Activated naive CD4-positive, alpha-beta T cell treated with anti-CD3 and anti-CD28 coated beads for 36 hours (primary cell): ENCODE measurements at places on chromosomes 2 and 18. TPM values are rescaled to one million over a fixed set of nuclear protein-coding genes. Genes with fewer than 3 reads are reported as not detected.
A peak's percentile ranks its signal among the peaks of the same experiment; 100 is the strongest.

ECEL1 gene
- total RNA-seq: 0.12 TPM

DNA sequence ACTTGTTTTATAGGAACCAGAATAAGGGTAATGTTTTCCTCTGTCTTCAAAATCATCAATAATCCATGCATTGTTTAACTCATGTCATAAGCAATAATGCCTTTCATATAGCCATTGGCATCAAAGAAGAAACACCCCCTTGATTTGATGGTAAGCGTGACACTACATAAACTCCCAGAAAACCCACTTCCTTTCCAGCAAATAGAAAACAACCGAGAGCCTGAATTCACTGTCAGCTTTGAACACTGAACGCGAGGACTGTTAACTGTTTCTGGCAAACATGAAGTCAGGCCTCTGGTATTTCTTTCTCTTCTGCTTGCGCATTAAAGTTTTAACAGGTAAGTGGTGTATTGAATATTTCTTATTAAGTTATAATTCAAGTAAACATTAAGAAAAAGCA, at the start of gene ICOS:
ICOS (plus strand) TSS at position 229 of the 400 bp plus-strand sequence; CDS start at position 281, 52 bp downstream.
- H3K4me1 ChIP-seq: peaks cover 55% of the 10 kb centered on the region
- H3K4me3 ChIP-seq: peak within 1 kb of the TSS; percentile 92
- peaks cover 61% of the 10 kb centered on the region for H3K36me3 ChIP-seq
- H3K27ac ChIP-seq: peak within 1 kb of the TSS; percentile 96
- DNase-seq: peak; percentile 79

- H3K27me3 ChIP-seq: peaks cover 55% of the 10 kb centered on the region
- peaks cover 24% of the 10 kb centered on the region for H3K4me1 ChIP-seq
- H3K4me3 ChIP-seq: no peak overlapping the region
- H3K36me3 ChIP-seq: no peaks in the 10 kb centered on the region
- no peak overlapping the region for H3K27ac ChIP-seq
Observed at GRCh38 chr2:170711196-170711773, 3.9 kb upstream of the SP5 start.

GRCh38 chr2:108548208-108549003, 14.1 kb downstream of the LIMS1 start:
- no peaks in the 10 kb centered on the region for H3K36me3 ChIP-seq
- no peak overlapping the region for H3K27ac ChIP-seq
- H3K27me3 ChIP-seq: no peaks in the 10 kb centered on the region
- H3K4me1 ChIP-seq: peaks cover 2% of the 10 kb centered on the region
- no peak for DNase-seq

DNA sequence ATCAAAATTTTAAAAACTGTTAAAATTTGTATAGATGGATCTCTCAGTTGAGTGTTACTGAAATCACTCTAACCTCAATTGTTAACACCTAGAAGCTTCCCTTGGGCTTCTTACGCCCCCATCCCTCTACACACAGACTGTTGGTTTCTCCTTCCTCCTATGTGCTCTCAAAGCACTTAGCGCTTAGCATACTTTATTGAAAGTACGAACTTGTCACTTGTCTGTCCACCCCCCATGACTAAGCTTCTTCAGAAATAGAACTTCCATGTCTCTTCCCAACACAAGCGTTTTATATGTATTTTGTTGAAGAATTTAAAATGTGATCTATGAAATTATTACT, 441 bp downstream of the MPHOSPH10 start:
- peaks cover 12% of the 10 kb centered on the region for H3K4me1 ChIP-seq
- no peak for DNase-seq
- H3K4me3 ChIP-seq: no peak overlapping the region
- H3K27me3 ChIP-seq: no peaks in the 10 kb centered on the region
- H3K27ac ChIP-seq: no peak overlapping the region

- DNase-seq: no peak
- H3K27ac ChIP-seq: no peak overlapping the region
- no peaks in the 10 kb centered on the region for H3K36me3 ChIP-seq
- H3K4me3 ChIP-seq: no peak overlapping the region
- no peaks in the 10 kb centered on the region for H3K27me3 ChIP-seq
Observed at GRCh38 chr2:21356857-21357255, 233.1 kb downstream of the TDRD15 start.

DNA sequence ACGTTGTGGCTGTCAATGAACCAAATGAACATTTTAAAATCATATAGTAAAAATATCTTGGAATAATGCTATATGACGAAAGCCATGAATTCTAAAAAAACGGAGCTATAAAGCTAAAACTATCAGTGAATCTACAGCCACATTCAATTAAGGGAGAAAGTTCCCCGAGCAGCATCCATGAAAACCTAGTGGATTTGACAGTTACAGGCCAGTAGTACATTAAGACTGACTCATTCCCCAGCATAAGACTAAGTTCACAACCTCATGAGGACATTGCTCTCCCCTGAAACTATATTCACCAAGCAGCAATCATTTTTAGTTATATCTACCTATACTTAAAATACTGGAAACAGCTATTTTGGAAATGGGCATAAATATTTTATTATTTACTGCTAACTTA, 36.6 kb downstream of the KIDINS220 start:
- peaks cover 27% of the 10 kb centered on the region for H3K4me1 ChIP-seq
- H3K36me3 ChIP-seq: peaks cover 30% of the 10 kb centered on the region
- DNase-seq: no peak
- H3K4me3 ChIP-seq: no peak overlapping the region
- H3K27me3 ChIP-seq: no peaks in the 10 kb centered on the region

DNA sequence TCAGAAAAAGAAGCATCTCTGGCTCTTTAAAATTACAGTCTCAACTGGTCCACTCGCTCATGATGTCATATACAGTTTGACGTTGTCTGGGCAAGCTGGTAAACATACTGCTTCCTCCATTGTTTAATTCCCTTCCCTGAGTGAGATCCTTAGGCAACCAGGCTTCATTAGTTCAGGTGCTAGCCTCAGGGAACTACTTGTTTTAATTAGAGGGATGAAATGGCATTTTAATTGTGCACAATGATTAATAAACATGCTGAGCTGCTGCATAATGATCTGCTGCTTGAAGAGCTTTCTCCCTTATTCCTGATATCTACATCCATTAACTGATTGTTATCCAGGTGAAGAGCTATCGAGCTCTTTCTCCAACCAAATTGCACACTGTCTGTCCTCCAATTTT, 195.6 kb upstream of the ETAA1 start:
- no peak overlapping the region for H3K4me3 ChIP-seq
- DNase-seq: no peak
- H3K4me1 ChIP-seq: no peaks in the 10 kb centered on the region
- H3K27ac ChIP-seq: no peak overlapping the region

DOCK10 gene
- total RNA-seq: 137 TPM

- no peak overlapping the region for H3K4me3 ChIP-seq
- no peak overlapping the region for H3K27ac ChIP-seq
- H3K27me3 ChIP-seq: peaks cover 81% of the 10 kb centered on the region
- H3K36me3 ChIP-seq: no peaks in the 10 kb centered on the region
- peak; percentile 45 for DNase-seq
Observed at GRCh38 chr2:110113961-110114591, 1.5 kb downstream of the MALL start.

ZNF385B gene
- not detected for total RNA-seq

- no peak overlapping the region for H3K4me3 ChIP-seq
- peaks cover 7% of the 10 kb centered on the region for H3K27me3 ChIP-seq
- DNase-seq: no peak
Observed at GRCh38 chr18:50468807-50469206, 91.1 kb upstream of the MAPK4 start.
